Liver (tissue), 10 donors: ENCODE measurements at places on chromosomes 11 and 22. TPM values are rescaled to one million over a fixed set of nuclear protein-coding genes. Genes with fewer than 3 reads are reported as not detected.

- H3K36me3 ChIP-seq: peaks cover 34% of the 10 kb centered on the region
- H3K4me1 ChIP-seq: no peaks in the 10 kb centered on the region
- no peaks in the 10 kb centered on the region for H3K27me3 ChIP-seq
- no peak overlapping the region for H3K4me3 ChIP-seq
- no peak for DNase-seq
- no peak overlapping the region for H3K27ac ChIP-seq
Observed at GRCh38 chr11:61853698-61854169, 25.6 kb downstream of the FADS2 start.

DNA sequence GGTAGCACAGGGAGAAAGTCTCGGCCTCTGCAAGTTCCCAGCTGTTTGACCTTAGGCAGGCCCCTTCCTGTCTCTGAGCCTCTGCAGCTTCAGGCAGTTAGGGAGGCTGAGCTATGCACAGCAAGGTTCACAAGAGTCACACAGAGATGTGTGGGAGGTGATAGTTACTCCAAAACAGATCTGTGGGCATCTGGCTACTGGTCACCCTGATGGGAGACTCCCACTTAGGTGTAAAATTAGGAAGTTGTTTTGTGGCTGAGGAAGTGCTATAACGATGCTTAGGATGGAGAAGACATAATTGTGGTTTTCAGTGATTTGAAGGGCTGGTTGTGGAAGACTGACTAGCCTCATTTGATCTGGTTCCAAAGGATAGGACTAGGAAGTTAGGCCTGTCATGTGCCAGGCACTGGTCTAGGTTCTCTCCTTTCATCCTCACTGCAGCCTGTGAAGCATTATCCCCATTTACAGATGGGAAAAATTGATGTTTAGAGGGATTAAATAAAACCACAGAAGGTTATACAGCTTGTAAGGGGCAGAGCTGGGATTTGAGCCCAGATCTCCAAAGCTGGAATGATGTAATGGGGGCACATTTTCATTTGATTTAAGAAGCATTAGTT, 13.5 kb downstream of the ACO2 start:
- H3K4me1 ChIP-seq: peaks cover 33% of the 10 kb centered on the region
- no peak overlapping the region for H3K4me3 ChIP-seq
- H3K36me3 ChIP-seq: no peaks in the 10 kb centered on the region
- H3K27ac ChIP-seq: peak overlapping the region; percentile 10
- H3K27me3 ChIP-seq: no peaks in the 10 kb centered on the region

Gene SPA17
- total RNA-seq: 1.2 TPM

Gene TREH
- total RNA-seq: not detected

DNA sequence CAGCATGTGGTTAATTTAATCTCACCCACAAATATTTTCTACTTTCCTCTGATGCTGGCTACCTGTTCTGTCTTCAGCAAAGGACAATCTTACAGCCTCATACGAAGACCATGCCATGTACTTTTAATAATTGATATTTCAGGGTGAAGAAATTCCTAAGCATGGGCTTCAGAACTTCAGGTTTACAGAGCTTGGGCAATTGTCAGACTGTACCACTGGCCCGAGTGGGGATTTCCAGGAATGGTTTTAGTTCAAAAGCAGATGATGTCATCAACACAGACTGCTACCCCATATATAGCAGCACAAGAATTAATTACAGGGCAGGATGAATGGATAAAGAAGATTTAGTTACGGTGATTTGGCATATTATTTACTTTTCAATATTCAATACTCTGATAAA, 171.8 kb downstream of the ETS1 start:
- no peaks in the 10 kb centered on the region for H3K4me1 ChIP-seq
- DNase-seq: no peak
- H3K27me3 ChIP-seq: no peaks in the 10 kb centered on the region
- no peak overlapping the region for H3K27ac ChIP-seq

Gene TSPAN4
- total RNA-seq: 25.2 TPM

- no peak for DNase-seq
- H3K27ac ChIP-seq: no peak overlapping the region
- no peaks in the 10 kb centered on the region for H3K36me3 ChIP-seq
- no peak overlapping the region for H3K4me3 ChIP-seq
- no peaks in the 10 kb centered on the region for H3K27me3 ChIP-seq
Observed at GRCh38 chr11:63802637-63803414, 10.4 kb upstream of the SPINDOC start.

Gene FOLH1
- 11.5 TPM for total RNA-seq

Gene SLN
- not detected for total RNA-seq

DNA sequence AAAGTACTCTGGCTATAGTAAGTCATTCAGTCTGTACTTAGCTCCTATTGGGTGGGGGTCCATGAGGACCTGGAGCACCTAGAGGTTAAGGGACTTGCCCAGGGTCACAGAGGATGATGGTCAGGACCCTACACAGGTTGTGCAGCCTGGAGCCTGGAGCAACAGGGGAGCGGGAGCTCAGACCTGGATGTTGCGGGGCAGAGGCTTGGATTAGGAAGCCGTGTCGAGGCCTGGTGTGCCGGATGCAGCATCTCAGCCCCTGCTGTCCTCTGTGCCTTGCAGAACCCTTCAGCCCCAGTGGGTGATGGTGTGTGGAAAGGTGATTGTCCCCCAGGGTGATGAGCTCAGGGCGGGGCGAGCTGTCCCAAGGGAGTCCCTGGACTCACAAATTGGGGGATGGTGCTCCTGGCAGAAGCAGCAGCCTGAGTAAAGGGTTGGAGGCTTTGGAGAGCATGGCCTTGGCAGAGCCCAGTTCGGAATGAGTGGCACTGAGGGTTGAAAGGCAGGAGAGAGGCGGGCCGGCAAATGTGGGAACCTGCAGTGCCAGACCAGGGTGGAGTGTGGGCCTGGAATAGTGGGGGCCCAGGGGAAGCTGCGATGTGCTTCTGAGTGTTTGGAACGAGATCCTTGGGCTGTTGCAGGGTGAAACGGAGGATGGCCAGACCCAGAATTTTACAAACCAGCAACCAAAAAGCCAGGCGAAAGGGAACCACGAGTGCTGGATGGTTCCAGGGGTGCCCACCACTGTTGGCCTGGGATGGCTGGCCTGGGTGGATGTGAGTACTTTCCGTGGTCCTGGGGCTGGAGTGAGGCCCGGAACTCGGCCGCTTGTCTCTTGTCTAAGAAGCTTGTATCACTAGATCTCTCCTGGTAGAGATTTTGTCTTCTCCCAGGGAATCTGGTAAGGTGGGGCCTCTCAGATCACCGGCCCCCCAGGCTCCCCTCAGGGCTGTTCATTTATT, 2.9 kb downstream of the TPCN2 start:
- peaks cover 72% of the 10 kb centered on the region for H3K4me1 ChIP-seq
- DNase-seq: no peak
- H3K4me3 ChIP-seq: no peak overlapping the region
- H3K36me3 ChIP-seq: no peaks in the 10 kb centered on the region

DNA sequence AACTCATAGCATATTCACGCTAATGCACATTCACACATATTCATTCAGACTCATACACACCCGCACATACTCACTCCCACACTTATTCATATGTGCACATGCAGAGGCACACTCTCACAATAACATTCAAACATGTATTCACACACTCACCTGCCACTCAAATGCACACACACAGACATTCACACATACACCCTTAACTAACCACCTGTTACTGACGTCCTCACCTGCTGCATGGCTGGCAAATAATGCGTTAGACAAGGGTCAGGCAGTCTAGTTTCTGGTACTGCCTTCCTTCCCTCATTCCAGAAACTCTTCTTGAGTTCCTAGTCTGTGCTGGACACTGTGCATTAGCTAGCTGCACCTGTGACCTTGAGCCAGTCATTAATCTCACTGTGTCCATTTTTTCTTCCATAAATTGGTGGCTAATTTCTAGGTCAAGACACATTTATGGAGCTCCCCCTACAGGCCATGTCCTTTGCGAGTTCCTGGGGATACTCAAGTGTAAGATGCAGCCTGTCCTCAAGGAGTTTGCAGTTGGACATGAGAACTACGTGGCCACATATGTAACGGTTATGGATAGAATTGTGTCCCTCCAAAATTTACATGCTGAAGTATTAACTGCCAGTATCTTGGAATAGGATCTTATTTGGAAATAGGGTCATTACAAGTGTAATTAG, 34.5 kb upstream of the SEZ6L start:
- H3K4me1 ChIP-seq: no peaks in the 10 kb centered on the region
- no peak overlapping the region for H3K4me3 ChIP-seq
- no peaks in the 10 kb centered on the region for H3K36me3 ChIP-seq
- H3K27me3 ChIP-seq: peaks cover 9% of the 10 kb centered on the region

- no peak overlapping the region for H3K4me3 ChIP-seq
- no peak overlapping the region for H3K27ac ChIP-seq
- DNase-seq: no peak
- H3K4me1 ChIP-seq: no peaks in the 10 kb centered on the region
- H3K36me3 ChIP-seq: no peaks in the 10 kb centered on the region
Observed at GRCh38 chr11:131773626-131774025, 403.2 kb downstream of the NTM start.

GRCh38 chr22:37206841-37207821, 5.1 kb downstream of the SSTR3 start:
- H3K4me3 ChIP-seq: no peak overlapping the region
- no peaks in the 10 kb centered on the region for H3K36me3 ChIP-seq
- no peaks in the 10 kb centered on the region for H3K27me3 ChIP-seq

- no peaks in the 10 kb centered on the region for H3K36me3 ChIP-seq
- peak within 1 kb of the TSS; percentile 68 for H3K4me3 ChIP-seq
- H3K4me1 ChIP-seq: no peaks in the 10 kb centered on the region
- H3K27me3 ChIP-seq: no peaks in the 10 kb centered on the region
- DNase-seq: peak; percentile 68
- peak within 1 kb of the TSS; percentile 12 for H3K27ac ChIP-seq
Observed at GRCh38 chr11:3165152-3165705, at the start of gene OSBPL5. Gene OSBPL5, minus strand, starts transcription at chr11:3165310. Its CDS starts 36,162 bp downstream, at chr11:3129148.

GRCh38 chr22:29073618-29074275, 912 bp downstream of the KREMEN1 start:
- H3K4me1 ChIP-seq: peaks cover 12% of the 10 kb centered on the region
- peak overlapping the region; percentile 51 for H3K4me3 ChIP-seq
- H3K27ac ChIP-seq: peak overlapping the region; percentile 5
- peak; percentile 65 for DNase-seq
- H3K36me3 ChIP-seq: no peaks in the 10 kb centered on the region
- no peaks in the 10 kb centered on the region for H3K27me3 ChIP-seq

GRCh38 chr11:75547617-75548058, 14.4 kb upstream of the SERPINH1 start:
- H3K4me3 ChIP-seq: no peak overlapping the region
- no peaks in the 10 kb centered on the region for H3K36me3 ChIP-seq
- H3K4me1 ChIP-seq: no peaks in the 10 kb centered on the region
- no peaks in the 10 kb centered on the region for H3K27me3 ChIP-seq
- H3K27ac ChIP-seq: no peak overlapping the region
- DNase-seq: peak; percentile 81

- H3K27ac ChIP-seq: no peak overlapping the region
- no peak overlapping the region for H3K4me3 ChIP-seq
- no peaks in the 10 kb centered on the region for H3K4me1 ChIP-seq
- H3K27me3 ChIP-seq: no peaks in the 10 kb centered on the region
- no peak for DNase-seq
Observed at GRCh38 chr11:104531075-104531474, 367.1 kb upstream of the PDGFD start.

DNA sequence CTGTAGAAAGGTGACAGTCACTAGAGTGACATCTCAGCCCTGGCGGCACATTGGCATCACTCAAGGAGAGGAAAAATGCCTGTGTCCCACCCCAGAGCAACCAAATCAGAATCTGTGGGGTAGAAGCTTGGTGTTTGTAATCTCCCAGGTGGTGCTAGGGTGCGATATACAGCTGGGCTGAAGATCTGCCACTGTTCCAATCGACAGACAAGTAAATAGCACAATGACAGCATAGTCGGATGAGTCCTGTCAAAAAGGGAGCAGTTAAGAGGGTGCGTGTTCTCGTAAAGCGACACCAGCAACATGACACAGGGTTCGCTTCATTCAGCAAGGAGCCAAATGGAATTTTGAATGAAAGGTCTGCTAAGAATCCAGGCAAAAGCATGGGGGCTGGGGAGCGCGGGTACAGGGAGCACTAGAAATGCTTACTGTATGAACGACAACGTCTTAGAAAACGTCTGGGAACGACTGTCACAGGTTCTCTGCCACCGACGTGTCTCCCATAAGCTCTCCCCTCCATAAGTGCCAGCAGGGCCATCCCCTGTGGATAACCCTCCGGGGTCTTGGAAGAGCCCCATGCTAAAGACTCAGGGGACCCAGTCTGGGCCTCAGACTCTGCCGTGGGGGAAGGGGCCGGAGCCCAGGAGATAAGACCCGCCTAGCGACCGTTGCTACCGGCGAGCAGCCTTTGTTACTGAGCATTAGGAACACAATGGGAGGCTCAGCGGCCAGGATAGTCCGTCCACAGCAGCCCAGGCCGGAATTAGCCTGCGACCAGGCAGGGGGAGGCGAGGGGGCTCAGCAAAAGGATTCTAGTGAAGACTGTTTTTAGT, 20.8 kb downstream of the ADA2 start:
- no peak for DNase-seq
- H3K4me3 ChIP-seq: no peak overlapping the region
- H3K27ac ChIP-seq: no peak overlapping the region
- H3K4me1 ChIP-seq: peaks cover 8% of the 10 kb centered on the region
- no peaks in the 10 kb centered on the region for H3K27me3 ChIP-seq
- H3K36me3 ChIP-seq: no peaks in the 10 kb centered on the region

DNA sequence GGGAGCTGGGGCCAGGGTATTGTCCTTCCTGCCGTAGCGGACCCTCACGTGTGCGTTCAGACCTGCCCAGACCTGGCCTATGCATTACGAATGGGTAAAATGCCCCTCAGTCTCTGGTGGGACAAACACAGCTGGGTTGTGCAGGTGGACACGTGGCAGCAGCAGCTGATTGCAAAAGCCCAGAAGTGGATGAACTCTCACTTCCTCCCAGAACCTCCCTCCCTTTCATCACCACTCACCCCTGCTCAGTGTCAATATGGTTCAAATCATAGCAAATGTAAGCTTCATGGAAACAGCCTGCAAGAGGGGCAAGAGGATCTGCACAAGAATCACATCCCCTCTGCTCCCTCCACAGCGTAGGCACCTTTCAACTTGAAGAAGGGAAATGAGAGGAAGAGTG, 352.1 kb downstream of the OPCML start:
- no peak for DNase-seq
- H3K4me1 ChIP-seq: no peaks in the 10 kb centered on the region
- no peak overlapping the region for H3K4me3 ChIP-seq
- no peak overlapping the region for H3K27ac ChIP-seq

DNA sequence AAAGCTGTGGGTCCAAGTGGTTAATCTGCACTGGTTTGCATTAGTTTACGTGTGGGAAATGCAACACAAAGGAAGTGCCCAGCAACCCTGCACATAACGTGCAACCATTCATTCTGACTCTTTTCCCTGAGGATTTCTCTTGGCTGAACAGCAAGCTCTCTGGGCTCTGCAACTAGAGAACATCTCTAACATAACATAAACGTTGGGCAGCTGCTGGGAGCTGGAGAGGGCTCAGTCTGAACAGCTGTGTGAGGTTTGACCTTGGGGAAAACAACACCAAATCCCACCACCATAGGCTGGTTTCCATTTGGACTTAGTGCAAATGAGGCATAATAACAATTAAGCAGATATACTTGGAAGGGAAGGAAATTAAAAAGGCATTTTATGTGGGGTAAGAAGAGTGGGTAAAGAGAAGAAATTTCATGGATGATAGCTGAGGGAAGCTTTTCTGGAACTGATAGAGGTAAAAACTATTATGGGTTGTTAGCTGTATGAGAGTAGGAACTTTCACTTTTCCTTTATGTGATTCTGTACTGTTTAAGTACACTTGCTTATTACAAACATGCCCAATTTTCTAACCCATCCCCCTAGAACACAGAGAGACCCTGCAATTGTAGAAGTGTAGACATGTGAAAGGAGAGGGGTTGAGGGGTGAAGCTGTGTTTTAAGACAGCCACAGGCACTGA, 76.2 kb downstream of the SNX19 start:
- H3K27me3 ChIP-seq: no peaks in the 10 kb centered on the region
- H3K36me3 ChIP-seq: no peaks in the 10 kb centered on the region
- no peak overlapping the region for H3K27ac ChIP-seq
- DNase-seq: no peak
- H3K4me3 ChIP-seq: no peak overlapping the region
